HS-5 (cell line): ENCODE measurements at places on chromosomes 5 and 9.

DNA sequence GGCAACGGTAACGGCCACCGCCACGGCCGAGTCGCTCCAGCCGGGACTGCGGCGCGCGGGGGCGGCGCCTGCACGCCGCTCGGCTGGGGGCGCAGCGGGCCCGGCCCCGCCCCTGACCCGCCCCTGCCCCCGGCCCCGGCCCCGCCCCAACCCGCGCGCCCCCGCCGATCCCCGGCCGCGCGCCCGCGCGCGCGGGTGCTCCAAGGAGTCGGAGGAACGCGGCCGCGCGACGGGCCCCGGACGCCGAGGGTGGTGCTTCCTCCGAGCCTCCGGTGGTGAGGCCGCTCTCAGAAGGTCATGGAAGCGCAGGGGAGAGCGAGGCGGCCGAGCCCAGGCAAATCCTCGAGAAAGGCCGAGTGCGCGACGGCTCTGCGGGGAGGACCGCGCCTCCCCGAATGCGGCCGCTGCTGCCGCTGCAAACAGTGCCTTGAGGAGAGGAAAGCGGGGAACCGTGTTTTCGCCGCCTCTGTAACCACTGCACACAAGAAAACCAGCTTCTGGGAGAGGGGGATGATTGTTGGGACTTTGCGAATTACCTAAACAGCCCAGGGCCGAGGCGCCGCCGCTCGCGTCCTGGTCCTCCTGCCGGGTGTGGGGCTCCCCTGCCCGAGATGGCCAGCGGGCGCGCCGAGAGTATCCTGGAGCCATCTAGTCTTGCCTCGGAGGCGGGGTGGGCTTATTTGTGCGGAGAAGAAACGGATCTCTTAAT is at the start of gene LIFR:
Gene LIFR (minus strand): TSS at position 48 of the 709 bp plus-strand sequence. CDS start 25,999 bp downstream, outside the sequence.
- DNase-seq = peak; percentile 51

- no peak for DNase-seq
Observed at GRCh38 chr5:137733006-137733405, 2.9 kb downstream of the KLHL3 start.

- DNase-seq = no peak
Observed at GRCh38 chr5:89628876-89629635, 746.1 kb upstream of the MEF2C start.

- DNase-seq = no peak
Observed at GRCh38 chr5:74200560-74200959, 440.0 kb downstream of the ENC1 start.

DNA sequence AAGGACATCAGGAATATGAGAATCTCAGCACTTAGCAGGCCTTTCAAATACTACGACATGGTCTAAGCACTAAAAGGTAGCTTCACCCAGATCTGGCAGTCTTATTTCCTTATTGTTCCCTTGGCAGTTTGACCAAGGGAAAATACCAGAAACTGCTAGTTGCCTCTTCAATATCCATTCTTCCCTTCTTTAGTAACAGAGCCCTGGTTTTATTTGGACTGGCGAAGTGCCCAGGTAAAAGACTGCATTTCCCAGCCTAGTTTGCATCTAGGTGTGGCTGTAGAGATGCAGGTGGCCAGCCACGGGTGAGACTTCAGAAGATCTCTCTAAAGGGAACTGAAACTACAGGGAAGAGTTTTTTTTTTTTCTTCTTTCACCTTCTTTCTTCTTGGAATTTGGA is 21.6 kb downstream of the DMRT2 start:
- DNase-seq = no peak

DNA sequence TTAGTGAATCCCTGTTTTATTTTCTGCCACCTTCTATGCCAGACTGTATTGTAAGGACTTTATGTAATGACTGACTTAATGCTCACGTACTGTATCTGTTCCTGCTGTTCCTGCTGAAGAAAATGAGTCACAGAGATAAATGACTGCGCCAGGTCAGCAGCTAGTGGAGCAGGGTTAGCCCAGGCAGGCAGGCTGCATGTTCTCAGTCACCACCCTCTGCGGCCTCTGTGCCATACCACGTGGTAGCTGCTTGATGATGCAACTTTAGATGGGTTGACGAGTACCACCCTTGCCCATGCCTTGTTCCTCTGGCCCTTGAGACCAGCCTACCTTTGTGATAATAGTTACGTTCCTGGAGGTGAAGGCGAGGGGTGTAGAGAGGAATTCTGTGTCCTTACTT is 161.9 kb downstream of the TRIO start:
- peak; percentile 53 for DNase-seq

GRCh38 chr5:8807636-8808035 is 738.2 kb downstream of the SEMA5A start:
- DNase-seq = no peak

DNA sequence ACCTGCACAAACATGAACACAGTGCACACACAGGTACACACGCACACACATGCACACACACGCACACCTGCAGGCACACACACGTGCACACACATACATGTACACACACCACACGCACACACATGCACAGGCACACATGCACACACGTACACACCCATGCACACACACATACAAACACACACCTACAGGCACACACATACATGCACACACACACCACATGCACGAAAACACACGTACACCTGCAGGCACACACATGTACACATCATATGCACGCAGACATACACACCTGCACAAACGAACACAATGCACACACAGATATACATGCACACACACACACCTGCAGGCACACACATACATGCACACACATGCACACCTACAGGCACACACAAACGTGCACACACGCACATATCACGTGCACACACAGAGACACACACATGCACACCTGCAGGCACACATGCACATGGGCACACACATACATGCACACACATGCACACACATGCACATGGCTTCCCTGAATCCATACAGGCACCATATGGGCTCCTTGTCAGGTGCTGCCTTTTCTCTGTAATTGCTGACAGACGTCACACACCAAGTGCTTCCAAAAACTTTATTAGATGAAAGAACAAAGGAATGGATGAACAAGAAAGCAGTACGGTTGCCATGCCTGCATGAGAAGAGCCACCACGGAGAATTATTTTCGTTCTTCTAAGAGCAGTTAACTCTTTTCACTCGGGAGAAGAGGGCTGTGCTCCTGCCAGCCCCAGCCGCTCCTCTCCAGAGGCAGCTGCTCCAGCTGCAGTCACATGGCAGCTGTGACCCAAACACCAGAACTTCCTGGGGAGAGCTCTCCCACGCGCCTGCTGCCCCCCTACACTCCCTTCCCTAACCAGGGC is 57.2 kb downstream of the EXD3 start:
- no peak for DNase-seq

DNA sequence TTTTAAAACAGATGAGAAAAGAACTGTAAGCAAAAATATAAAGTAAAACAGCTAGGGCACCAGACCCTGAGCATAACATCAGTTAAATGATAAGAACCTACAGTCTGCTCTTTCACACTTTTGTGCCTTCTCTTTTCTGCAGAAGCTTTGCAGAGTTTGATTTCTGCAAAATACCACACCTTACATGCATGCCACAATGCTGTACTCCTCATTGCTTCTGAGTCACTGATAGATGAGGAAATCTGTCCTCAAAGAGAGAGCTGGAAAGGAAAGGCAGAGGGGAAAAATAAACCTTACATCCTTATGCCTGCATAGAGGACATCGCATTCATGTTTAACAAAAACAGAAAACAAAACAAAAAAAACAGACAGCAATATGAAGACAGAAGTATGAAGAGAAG is 142.9 kb downstream of the ATPSCKMT start:
- no peak for DNase-seq

DNA sequence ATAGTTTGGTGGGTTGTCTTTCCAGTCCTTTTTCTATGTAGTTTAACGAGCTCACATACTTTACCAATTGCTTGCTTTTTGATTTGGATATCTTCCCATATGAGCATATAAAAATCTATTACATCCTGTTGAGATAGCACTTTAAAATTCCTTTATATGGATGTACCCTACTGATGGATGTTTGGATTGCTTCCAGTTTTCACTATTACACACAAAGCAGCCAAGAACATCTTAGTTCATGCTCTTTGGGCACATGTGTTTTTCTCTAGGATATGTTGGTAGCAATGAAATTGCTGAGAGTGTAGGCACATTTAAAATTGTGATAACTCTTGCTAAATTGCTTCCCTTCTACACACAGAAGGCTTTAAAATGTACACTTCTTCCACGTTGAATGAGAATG is 56.1 kb upstream of the NTRK2 start:
- DNase-seq = no peak

DNA sequence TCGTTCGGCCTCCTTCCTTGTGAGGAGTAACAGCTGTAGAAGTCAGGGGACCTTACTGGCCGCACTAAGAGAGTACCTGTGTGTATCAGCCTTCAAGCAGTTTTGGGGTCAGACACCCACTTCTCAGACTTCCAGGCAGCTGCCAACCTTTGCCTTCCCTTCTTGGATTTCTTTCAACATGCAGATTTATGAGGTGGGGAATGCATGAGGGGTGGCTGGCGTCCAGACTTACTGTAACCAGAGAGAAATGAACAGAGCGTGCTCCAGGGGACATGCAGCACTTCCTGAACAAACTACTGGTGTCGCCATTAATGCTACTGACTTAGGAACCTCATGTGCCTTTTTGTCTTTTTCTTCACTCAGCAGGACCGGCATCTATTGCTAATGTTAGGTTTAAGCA is 46.7 kb downstream of the INSYN2B start:
- no peak for DNase-seq

DNA sequence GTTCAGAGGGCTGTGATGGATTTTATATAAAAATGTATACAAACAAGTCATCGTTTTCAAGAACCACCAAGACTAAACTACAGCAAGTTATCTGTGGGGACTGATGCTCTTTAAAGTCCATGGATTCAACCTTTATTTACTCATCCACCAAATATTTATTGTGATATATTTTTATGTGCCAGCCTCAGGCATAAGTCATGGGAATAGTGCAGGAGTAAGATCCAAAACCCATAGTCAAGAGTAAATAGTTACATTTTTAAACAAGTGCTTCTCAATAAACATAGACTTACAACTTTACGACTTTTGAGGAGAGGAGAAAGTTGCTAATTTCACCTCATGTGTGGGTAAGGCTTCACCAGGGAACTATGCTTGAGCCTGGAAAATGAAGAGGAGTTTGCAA is 24.6 kb downstream of the MACIR start:
- no peak for DNase-seq

GRCh38 chr5:171816666-171817065 is 31.0 kb downstream of the SMIM23 start:
- no peak for DNase-seq

GRCh38 chr9:125747053-125747764 is at the start of gene PBX3:
Gene PBX3, plus strand, starts transcription at chr9:125747373.
- DNase-seq = no peak

- DNase-seq = no peak
Observed at GRCh38 chr5:19880458-19880857, 107.5 kb downstream of the CDH18 start.

DNA sequence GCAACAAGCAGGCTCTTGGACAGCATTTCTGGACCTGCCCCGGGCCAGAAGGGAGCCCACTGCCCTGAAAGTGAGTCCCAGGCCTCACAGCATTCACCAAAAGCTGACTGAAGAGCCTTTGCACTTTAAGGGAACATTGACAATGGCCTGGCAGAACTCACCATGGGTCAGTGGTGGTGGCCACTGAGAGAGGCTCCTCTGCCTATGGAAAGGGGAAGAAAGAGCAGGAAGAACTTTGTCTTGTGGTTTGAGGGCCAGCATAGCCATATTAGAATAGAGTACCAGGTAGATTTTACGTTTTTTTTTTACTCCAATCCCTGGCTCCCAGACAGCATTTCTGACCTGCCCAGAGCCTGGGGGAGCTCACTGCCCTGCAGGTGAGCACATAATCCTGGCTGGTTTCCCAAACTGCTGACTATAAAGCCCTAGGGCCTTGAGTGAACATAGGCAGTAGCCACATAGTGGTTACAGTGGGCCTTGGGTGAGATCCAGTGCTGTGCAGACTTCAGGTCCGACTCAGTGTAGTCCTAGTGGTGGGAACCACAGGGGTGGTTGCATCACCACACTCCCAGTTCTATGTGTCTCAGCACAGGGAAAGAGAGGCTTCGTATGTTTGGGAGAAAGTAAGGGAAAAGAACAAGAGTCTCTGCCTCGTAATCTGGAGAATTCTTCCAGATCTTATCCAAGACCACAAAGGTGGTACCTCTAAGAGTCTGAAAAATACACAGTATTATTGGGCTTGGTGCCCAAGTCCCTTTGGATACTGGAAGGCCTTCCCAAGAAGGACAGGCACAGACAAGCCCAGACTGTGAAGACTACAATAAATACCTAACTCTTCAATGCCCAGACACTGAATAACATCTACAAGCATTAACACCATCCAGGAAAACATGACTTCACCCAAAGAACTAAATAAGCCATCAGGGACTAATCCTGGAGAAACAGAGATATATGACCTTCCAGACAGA is 89.5 kb downstream of the TSSK1B start:
- DNase-seq = no peak

GRCh38 chr9:75238311-75238976 is 150.1 kb downstream of the OSTF1 start:
- no peak for DNase-seq

DNA sequence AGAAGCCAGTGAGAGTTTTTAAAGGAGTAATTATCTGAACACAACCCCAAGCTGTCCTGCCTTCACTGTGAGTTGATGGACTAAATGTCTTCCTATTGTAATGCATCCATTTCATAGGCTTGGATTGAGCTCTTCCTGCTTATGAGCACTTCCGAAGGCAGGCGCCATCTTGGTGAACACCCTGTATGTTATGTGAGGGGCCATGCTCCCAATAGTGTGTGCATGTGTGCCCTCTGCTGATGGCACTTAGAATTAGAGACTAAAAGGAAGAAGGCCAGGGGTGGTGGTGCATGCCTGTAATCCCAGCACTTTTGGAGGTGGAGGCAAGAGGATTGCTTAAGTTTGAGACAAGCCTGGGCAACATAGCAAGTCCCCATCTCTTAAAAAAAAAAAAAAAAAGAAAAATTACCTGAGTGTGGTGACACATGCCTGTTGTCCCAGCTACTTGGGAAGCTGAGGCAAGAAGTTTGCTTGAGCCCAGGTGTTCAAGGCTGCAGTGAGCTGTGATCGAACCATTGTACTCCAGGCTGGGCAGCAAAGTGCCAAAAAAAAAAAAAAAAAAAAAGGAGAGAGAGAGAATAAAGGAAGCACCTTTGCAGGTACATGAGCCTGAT is 65.0 kb downstream of the C9orf152 start:
- no peak for DNase-seq

DNA sequence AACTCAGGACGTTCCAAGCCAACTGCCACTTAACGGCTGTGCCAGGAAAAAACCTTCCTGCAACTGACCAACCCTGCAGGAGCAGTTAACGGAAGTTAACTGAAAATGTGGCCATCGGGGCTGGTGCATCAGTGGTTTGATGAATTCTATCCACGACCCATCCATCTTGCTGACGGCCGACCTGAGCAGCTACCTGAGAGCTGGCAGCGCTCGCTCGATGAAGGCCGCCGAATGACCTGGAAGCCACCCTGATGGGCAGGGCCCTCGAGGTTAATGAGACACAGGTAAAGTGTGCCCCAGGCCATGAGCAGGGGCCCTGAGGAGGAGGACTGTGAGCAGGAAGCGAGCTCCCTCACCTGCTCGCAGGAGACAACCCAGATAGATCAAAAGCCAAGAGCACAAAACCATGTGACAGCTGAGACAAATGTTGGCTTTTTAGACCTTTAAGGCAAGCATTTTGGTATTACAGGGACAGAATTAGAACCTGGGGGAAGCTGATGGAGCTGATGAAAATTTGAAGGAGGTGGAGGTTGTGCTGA is 35.3 kb upstream of the FLT4 start:
- no peak for DNase-seq
